ENCODE measurements at places on chromosomes 2 and 18.

DNA sequence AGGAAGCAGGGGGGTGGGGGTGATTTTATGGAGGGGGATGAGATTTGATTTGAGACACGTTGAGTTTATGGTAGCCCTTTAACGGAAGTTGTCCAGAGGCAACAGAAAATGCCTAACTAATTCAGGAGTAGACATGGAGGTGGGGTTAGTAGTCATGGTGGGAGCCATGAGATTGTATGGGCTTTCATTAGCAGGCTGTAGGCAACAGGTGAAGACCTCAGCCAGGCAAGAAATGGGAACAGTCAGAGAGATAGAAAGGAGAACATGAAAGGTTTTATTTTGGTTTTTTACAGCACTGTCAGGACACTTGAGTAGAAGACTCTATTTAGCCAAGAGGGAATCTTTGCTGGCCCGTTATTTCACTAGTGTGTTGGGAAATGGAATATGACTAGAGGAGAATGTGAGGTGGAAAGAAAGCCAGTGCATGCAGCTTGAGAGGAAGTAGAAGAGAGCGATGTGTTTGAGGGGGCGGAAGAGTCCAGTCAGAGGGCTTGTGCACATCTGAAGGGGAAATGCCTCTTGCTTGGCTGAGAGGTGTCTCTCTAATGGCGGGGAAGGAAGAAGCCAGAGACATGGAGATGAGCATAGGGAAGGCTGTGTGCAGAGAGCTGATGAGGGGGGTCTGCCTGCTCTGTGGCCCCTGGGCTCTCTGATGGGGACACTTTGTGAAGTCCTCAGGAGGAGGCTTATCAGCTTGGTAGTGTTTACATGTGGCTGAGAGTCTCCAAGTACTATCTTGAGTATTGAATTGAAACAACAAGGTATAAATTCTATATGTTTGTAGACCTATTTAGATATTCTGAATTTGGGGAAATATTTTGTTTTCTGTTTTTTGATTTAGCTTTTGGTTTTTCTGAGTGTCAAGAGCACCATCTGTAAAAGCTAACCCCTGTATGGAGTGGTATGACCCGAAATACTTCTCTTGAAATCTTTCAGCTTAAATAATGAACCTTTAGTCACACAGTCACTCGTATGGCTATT lies 66.9 kb upstream of the ITM2C start:
- H3K4me1 ChIP-seq = peaks cover 65% of the 10 kb centered on the region
- no peaks in the 10 kb centered on the region for H3K27me3 ChIP-seq
- no peak for DNase-seq
- H3K27ac ChIP-seq = no peak overlapping the region

GRCh38 chr2:210199854-210200253 lies 25.4 kb downstream of the ACADL start:
- DNase-seq = no peak
- H3K36me3 ChIP-seq = no peaks in the 10 kb centered on the region
- H3K27me3 ChIP-seq = no peaks in the 10 kb centered on the region
- no peak overlapping the region for H3K4me3 ChIP-seq
- no peaks in the 10 kb centered on the region for H3K4me1 ChIP-seq

- DNase-seq = no peak
- no peaks in the 10 kb centered on the region for H3K4me1 ChIP-seq
- H3K27me3 ChIP-seq = no peaks in the 10 kb centered on the region
- no peaks in the 10 kb centered on the region for H3K36me3 ChIP-seq
Measured at GRCh38 chr2:62264186-62264585, 68.3 kb downstream of the B3GNT2 start.

GRCh38 chr18:50850307-50851065 lies 28.4 kb upstream of the ME2 start:
- H3K4me3 ChIP-seq = no peak overlapping the region
- H3K36me3 ChIP-seq = no peaks in the 10 kb centered on the region
- no peak overlapping the region for H3K27ac ChIP-seq
- DNase-seq = no peak
- no peaks in the 10 kb centered on the region for H3K4me1 ChIP-seq

DNA sequence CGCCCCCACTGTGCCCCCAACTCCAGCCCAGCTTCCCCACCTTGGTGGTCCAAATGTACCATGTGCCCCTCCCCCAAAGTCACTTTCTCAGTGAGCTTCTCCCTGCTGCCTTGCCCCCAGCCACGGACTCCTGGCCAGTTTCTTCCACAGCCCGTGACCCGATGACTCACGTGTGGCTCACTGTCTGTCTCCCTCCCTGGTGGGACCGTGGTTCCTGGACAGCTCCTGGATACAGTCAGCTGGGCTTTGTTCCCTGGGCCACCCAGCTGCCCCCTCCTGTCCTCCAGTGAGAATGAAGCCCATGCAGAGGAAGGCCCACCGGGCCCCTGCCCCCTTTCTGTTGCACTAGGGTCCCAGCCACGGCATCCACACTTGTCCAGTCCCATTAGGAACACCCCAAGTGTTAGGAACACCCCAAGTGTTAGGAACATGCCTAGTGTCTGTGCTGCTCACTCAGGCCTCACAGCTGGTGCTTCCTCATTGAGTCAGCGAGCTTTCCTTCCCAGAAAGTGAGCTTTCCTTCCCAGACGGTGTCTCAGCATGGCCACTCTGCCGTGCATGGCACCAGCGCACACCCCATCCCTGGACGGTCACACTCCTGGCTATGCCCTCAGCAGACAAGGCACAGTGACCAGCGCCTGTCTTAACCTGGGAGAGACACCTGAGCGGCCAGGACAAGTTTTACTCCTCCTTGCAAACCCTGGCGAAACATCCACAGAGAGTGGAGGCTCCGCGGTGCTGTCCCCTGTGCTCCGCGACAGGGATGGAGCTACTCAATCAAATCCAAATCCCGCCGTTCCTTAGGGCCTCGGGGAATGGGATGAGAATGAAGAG lies 44.8 kb upstream of the CTDP1 start:
- no peaks in the 10 kb centered on the region for H3K36me3 ChIP-seq
- H3K4me1 ChIP-seq = no peaks in the 10 kb centered on the region
- no peaks in the 10 kb centered on the region for H3K27me3 ChIP-seq
- no peak for DNase-seq
- H3K4me3 ChIP-seq = no peak overlapping the region

Data from CD8-positive, alpha-beta memory T cell (primary cell).